ENCODE measurements at places on chromosomes 4 and X. TPM values are rescaled to one million over a fixed set of nuclear protein-coding genes. Genes with fewer than 3 reads are reported as not detected.

Gene FGG
- not detected for total RNA-seq

Gene POLA1
- total RNA-seq: 11.8 TPM

Gene HNRNPDL
- 128 TPM for total RNA-seq

Gene CXorf51A
- not detected for total RNA-seq

Gene YIPF6
- 30.5 TPM for total RNA-seq

Gene TLR6
- 2.7 TPM for total RNA-seq

Gene PDGFRA
- 14.6 TPM for total RNA-seq

Gene TMPRSS11A
- not detected for total RNA-seq

DNA sequence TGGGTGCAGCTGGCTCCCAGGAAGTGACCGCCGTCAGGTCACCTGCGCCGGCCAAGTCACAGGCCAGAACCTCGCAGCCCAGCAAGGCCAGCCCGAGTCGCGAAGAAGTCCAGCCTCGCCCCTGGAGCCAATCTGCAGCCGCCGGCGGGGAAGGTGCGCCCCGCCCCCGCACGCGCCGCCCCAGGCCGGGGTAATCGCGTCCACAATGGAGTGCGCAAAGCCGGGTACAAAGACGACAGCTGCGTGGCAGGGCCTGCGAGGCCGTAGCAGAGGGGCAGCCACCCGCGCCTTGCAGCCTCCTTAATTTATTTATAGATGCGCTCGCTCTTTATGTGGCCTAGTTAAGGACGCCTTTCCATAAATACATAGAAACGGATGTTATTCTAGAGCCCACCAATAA is 139.4 kb upstream of the CPEB2 start:
- H3K4me3 ChIP-seq: peak overlapping the region; percentile 26
- no peak for DNase-seq
- no peak overlapping the region for H3K27ac ChIP-seq
- no peaks in the 10 kb centered on the region for H3K36me3 ChIP-seq
- H3K27me3 ChIP-seq: no peaks in the 10 kb centered on the region
- peaks cover 21% of the 10 kb centered on the region for H3K4me1 ChIP-seq

DNA sequence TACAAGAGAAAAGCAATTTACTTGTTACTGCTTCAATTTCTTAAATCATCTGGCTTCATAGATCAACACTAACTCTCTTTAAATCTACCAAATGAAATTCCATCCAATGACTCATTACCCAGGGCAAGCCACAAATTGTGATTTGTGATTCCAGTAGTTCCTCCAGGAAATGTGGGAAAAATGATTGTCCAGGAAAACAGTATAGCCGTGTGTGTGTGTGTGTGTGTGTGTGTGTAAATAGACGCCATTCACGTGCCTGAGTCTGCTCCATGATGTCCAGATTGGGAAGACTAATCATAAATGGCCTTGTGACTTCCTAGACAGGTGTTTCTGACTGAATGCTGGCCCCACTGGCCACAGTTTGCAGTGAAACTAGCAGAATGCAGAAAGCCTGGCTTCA is 121.3 kb downstream of the HS6ST2 start:
- no peak overlapping the region for H3K4me3 ChIP-seq
- no peaks in the 10 kb centered on the region for H3K36me3 ChIP-seq
- no peaks in the 10 kb centered on the region for H3K27me3 ChIP-seq
- no peak for DNase-seq

DNA sequence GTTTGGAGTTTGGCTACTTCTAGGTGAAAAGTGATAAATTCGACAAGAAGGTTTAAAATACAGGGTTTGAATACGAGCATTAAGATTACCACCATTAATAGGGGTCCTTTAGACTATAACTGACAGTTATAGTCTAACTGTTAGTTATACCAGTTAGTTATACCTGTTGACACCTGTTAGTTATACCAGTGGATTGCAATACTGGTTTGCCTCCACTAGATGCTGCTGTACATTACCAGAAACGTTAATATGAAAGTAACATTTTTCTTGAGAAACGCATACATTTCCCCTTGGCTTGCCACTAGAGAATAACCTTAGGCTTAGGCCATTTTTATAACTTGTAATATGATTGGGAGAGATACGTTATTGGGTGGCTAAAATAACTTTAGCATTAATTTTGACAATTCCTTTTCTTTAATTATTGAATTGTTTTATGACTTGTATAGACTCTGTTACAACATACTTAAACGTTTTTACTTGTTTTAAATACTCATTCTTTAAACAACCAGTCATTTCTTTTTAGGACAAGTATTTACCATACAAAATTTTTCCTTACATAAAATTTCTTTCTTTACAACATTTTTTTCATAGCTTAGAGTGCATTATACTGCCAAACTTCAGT is 911.2 kb downstream of the FSTL5 start:
- no peaks in the 10 kb centered on the region for H3K36me3 ChIP-seq
- H3K4me3 ChIP-seq: no peak overlapping the region
- H3K4me1 ChIP-seq: no peaks in the 10 kb centered on the region
- no peaks in the 10 kb centered on the region for H3K27me3 ChIP-seq
- DNase-seq: no peak
- H3K27ac ChIP-seq: no peak overlapping the region

DNA sequence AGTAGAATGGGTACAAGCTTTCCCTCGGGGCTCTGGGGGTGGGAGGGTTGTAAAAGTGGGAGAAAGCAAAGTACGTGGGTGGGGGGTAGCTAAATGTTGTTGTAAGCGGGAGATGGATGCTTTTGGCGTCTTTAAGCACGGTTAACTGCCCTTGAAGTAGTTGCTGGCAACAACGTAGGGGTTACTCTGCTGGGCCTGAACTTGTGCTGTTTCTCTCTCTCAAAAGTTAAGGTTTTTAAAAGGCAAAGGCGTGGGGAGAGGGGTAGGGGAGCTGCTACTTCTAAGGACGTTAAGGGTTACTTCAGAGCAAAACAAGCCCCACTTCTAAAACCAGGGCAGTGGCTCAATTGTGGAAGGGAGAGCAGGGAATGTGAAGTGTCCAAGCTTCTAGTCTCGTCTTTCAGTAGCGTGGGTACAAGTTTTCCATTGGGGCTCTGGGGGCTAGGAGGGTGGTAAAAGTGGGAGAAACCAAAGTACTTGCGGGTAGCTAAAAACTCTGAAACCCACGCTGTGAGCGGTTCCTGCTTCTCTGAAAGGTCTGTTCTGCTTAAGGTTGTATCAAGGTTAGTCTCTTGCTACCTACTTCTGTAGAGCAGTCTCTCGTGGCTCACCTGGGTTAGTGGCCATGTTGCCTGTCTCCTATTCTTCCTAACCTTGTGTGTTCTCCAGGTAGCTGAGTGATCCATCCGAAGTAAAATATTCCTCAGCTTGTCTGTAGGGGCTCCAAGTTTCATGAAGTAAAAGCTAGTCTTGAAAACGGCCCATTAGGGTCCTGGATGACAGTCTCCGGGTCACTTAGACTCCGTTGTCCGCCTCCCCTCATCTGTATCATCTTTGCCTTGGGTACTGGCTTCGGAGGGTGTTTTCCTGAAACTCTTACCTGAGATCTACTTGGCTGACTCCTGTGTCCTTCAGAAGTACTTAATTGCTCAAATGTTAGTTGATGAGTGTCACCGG is 1.7 kb upstream of the WDR1 start:
- no peak for DNase-seq
- peaks cover 37% of the 10 kb centered on the region for H3K4me1 ChIP-seq
- H3K4me3 ChIP-seq: peak overlapping the region; percentile 79
- H3K27ac ChIP-seq: no peak overlapping the region
- H3K27me3 ChIP-seq: no peaks in the 10 kb centered on the region
- peaks cover 15% of the 10 kb centered on the region for H3K36me3 ChIP-seq

DNA sequence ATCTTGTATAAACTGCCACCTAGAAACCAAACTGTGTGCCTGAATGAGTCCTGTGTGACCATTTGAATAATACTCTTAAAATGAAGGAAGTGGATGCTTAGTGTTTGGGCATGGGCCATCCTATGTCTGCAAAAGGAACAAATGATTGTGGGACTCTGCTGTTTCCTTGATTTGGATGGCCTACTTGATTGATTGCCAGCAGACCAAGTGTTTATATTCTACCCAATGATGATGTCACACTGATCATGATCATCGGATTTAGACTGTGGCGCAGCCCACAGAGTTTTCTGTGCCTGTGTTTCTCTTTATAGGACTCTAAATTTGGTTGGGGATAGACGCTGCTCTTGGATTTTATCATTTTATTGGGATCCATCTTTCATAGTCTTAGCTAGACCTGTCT is 4.4 kb downstream of the SEPTIN11 start:
- no peak overlapping the region for H3K4me3 ChIP-seq
- H3K36me3 ChIP-seq: no peaks in the 10 kb centered on the region
- DNase-seq: no peak
- no peaks in the 10 kb centered on the region for H3K27me3 ChIP-seq
- peaks cover 49% of the 10 kb centered on the region for H3K4me1 ChIP-seq

DNA sequence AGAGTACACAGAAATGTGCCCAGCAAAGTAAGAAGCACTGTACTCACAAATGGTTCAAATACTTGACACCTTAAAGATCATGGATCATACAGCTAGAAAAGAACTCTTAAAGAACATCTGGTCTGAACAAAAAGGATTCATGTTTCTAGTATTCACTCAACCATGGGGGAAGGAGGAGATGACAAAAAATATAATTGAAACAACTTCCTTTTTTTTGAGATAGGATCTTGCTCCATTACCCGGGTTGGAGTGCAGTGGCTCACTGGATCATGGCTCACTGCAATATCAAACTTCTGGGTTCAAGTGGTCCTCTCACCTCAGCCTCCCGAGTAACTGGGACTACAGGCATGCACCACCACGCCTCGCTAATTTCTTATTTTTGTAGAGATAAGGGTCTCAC is 6.0 kb downstream of the DHX15 start:
- H3K36me3 ChIP-seq: peaks cover 23% of the 10 kb centered on the region
- H3K27ac ChIP-seq: no peak overlapping the region
- H3K4me1 ChIP-seq: peaks cover 52% of the 10 kb centered on the region
- DNase-seq: no peak
- no peaks in the 10 kb centered on the region for H3K27me3 ChIP-seq

DNA sequence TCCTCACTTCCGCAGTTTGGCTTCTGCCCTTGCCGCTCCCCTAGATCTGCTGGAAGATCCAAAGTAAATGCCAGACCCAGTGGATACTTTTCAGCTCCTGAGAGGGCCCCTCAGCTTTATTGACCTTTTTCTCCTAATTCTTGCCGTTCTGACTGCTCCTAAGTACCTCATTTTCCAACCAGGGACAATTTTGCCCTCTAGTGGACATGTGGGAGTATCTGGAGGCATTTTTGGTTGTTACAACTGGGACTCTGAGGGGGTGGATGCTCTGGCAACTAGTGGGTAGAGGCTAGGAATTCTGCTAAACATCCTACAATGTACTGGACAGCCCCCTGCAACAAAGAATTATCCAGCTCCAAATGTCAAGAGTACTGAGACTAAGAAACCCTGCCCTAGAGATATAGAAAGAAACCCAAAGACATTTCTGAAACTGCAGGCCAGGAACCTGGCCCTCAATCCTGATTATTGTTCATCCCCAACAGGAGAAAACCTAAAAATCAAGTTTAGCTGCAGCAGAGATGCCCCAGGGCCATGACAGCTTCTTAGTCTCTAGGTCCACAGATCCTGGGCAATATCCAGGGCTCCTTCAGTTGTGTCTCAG is 3.4 kb downstream of the TEX13B start:
- no peaks in the 10 kb centered on the region for H3K27me3 ChIP-seq
- no peaks in the 10 kb centered on the region for H3K4me1 ChIP-seq
- no peak for DNase-seq
- H3K4me3 ChIP-seq: no peak overlapping the region

- H3K27me3 ChIP-seq: no peaks in the 10 kb centered on the region
- H3K36me3 ChIP-seq: no peaks in the 10 kb centered on the region
- DNase-seq: no peak
- H3K27ac ChIP-seq: no peak overlapping the region
These were observed 24.2 kb upstream of the SLC25A4 start for GRCh38 chr4:185118876-185119275.

DNA sequence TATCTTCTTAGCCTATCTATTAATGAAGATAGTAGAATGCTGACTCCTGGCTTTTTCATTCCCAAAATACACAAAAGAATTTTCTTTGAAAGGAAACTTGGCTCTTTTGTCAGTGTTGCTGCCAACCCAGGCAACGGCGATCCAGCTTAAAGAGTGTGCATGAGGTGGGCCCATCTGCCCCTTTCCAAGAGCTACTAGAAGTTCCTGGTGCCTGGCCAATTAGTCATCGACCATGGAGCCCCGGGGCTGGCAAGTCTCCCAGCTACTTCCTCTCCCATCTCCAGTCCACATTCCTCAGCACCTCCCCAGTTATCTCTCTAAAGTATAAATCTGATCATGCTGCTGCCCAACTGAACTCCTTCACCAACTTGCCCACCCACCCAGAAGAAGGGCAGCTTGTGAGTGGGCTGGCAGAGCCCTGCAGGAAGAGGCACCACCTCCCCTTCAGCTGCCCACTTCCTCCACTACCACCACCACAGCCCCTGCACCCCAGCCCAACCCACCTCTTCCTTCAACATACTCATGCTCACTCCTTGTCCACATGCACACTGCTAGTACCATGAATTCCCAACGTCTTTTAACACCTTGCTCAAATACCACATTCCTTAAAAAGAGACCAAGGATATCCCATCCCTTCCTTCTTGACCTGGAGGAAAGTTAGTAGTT is 158.2 kb upstream of the MAP3K15 start:
- H3K4me1 ChIP-seq: no peaks in the 10 kb centered on the region
- H3K27ac ChIP-seq: no peak overlapping the region
- no peaks in the 10 kb centered on the region for H3K36me3 ChIP-seq
- no peaks in the 10 kb centered on the region for H3K27me3 ChIP-seq

GRCh38 chr4:168880072-168880675 is 129.9 kb downstream of the CBR4 start:
- no peak for DNase-seq
- no peak overlapping the region for H3K27ac ChIP-seq
- H3K4me1 ChIP-seq: peaks cover 42% of the 10 kb centered on the region

Data from suprapubic skin (tissue), 4 donors.